ENCODE measurements at places on chromosomes 11 and 22.

DNA sequence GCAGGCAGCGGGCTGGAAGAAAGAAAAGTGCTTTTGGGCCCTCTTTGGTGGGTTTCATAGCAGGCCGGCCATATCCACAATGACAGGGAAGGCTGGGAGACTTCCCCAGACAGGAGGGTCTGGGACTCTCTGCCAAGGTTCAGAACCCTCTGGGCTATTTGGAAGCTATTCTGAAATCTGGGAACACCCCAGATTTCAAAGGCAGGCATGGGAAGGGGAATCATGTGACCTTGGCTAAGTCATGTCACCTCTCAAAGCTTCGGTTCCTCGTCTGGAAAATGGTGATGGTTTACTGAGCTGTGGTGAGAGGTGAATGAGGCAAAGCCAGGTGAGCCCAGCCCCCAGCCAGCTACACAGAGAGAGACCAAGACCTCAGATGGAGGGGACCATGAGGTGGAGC is 4.6 kb downstream of the CASTOR1 start:
- no peak for DNase-seq

GRCh38 chr11:66055021-66055420 is 2.9 kb downstream of the SF3B2 start:
- DNase-seq = no peak

- DNase-seq = no peak
Measured at GRCh38 chr11:37695283-37695682, 1097.2 kb upstream of the RAG2 start.

DNA sequence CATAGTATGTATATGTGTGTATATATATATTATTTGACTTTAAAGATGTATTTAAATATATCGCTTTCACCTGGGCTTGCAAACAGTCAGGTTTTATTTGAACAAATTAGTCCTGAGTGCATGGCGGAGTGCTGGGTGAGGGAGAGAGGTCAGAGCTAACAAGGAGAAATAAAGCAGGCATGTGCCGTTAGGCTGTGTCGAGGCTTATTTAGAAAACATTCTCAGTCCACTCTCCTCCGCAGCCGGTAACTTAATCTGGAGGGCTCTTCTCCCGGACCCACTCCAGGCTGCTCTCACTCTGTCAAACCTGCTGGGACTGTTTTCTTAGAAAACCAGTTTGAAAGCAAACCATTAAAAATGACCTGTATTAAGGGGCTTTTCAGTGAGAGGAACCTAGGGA is 455.9 kb downstream of the MN1 start:
- no peak for DNase-seq

- no peak for DNase-seq
Measured at GRCh38 chr11:67323526-67323925, 20.2 kb downstream of the SSH3 start.

DNA sequence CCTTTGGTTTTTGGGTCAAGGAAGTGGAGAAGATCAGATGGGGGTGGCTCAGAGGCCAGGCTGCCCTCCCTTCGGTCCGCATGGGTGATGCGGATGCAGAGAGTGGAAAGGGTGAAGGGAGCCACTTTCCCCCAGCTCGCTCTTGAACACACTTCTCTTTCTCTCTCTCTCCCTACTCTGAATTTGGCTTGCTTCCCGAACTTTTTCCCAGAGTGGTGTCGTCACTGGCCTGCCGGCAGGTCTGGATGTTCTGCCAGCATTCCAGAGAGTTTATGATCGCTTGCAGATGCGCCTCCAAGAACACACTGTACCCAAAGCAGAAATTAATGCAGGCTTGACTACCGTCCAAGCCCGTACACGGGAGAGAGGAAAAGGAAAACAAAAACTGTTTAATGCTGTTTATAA is 103.2 kb downstream of the ZBTB16 start:
- DNase-seq = peak; percentile 97

GRCh38 chr22:35330258-35330861 is 30.7 kb downstream of the TOM1 start:
- DNase-seq = no peak

GRCh38 chr11:26741036-26741435 is 19.2 kb upstream of the SLC5A12 start:
- no peak for DNase-seq

DNA sequence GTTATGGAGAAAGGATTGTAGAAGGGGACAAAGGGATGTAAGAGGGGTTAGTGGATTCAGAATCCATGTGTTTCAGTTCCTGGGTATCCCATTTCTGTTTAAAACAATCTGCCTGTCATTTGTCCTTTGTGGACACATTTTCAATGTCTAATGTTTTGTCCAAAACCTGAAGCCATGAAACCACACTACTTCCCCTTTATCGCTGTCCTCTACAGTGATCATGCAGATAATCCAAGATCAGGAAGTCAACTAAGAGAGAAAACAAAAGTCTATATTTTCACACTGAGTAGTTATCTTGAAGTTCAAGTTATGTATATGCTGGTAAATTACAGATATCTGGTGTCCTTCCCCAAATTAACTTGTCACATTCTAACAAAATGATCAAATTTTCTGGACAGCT is 457.0 kb downstream of the NTM start:
- no peak for DNase-seq

DNA sequence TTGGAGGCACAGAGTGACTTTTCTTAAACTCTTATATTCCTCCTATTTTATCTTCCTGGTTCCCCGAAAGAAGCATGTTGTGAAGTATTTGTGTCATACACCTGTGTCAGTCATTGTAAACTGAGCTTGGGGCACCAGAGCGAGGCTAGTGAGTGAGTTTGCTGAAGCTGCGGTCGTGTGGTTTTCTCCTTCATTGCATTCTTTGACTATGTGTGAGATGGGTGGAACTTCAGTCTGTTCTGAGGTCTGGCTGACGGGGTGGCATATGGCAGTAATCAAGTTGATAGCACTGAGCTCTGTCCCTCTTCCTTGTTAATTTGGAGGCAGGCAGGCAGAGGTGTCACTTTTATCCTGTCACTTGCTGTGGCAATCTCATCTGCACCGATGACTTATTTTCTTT is 4.2 kb downstream of the VPS26B start:
- DNase-seq = peak; percentile 63

DNA sequence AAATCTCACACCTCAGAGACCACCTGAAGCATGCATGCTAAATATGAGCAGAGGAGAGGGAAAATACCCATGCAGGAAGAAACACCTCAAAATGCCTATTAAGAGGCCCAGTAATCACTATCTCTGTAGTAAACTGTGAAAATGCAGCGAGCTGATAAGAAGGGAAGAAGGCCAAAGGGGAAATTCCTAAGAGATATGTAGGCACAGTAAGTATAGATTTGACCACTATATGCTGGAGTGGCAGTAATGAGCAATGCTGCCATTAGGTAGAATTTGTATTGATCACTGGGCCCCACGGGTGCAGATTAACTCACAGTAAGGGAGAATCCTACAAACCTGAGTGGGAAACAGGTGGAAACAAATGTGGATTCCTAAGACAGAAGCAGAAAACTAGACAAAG is 1813.1 kb upstream of the RAG2 start:
- no peak for DNase-seq

GRCh38 chr11:48098024-48098423 is 117.7 kb downstream of the PTPRJ start:
- DNase-seq = no peak

DNA sequence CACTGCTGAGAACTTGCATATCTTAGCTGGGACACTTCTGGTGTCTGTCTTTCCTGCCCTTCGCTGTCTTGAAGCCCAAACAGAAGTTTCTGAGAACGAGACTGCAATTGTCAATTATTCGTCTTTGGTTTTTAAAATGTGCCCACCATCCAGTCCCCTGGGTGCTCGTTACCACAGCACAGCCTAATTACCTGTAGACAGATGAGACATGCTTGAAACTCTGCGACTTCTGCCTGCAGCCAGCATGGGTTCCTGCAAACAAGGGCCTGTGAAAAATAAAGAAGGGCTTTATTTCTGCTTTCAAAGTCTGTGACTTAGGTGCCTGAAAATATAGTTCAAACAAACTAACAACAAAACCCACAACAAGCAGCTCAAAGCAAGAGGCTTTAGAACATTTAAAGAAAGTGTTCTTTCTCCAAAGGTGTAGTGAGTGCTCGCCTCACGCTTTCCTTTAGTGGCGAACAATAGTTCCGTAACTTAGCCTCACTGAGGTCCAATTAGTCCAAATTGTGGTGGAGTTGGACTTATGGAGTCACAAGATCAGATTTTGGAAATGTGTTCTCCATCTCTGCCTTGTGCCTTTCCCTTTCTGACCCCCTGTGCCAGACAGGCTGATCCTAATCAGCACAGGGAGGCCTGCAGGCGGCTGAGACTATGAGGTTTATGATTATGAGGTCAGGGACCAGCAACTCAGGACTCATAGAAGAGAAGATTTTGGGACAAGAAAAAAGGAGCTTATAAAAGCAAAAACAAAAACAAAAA is 20.4 kb upstream of the GRAMD1B start:
- no peak for DNase-seq

DNA sequence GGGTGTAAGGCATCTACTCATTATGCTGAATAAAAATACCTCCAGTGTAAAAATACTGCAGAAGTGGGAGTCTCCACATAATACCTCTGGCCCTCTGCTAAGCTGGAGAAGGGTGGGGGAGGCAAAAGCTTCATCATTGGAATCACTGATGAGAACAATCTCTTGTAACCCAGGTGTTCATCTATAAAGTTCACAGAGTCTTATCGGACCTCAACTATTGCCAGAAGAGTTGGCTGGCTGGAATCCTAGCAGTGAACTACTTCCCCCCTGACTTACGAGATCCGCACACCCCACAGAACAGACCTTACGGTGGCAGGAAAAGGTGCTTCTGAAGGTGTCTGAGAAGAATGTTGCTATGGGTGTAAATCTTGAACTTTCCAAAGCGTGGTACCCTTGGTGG is 2.5 kb downstream of the OR8D1 start:
- no peak for DNase-seq

- no peak for DNase-seq
Measured at GRCh38 chr11:9962722-9963121, 298.8 kb downstream of the SWAP70 start.

DNA sequence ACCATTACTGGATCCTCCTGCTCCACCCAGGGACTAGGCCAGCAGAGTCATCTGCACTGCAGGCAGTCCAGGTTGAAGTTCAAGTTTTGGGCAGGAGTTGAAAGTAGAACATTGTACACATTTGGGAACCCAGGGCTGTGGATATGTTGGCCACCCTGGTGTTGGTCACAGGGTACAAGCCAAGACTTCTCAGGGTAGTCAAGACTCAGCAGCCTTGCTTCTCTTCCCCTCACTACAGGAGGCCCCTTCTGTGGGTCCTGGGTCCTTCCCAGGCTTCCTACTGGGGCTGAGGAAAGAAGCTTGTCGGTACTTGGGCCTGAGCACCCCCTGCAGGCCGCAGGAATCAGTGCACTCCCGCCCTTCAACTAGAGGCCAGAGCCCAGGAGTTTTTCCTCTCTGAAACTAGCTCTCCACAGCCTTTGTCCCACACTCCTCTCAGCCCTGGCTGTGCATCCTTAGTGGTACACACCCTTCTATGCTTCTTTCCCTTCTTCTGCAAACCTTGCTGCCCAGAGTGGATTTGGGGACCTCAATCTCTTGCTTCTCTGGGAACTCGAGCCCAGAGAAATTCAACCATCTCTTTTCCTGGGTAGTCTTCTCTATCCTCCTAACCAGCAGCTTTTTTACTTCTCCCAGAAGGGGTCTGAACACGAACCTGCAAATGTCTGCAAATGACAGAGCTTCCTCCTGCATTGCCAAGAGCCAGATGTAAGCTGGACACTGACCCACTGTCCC is 2.6 kb upstream of the HPX start:
- DNase-seq = no peak

DNA sequence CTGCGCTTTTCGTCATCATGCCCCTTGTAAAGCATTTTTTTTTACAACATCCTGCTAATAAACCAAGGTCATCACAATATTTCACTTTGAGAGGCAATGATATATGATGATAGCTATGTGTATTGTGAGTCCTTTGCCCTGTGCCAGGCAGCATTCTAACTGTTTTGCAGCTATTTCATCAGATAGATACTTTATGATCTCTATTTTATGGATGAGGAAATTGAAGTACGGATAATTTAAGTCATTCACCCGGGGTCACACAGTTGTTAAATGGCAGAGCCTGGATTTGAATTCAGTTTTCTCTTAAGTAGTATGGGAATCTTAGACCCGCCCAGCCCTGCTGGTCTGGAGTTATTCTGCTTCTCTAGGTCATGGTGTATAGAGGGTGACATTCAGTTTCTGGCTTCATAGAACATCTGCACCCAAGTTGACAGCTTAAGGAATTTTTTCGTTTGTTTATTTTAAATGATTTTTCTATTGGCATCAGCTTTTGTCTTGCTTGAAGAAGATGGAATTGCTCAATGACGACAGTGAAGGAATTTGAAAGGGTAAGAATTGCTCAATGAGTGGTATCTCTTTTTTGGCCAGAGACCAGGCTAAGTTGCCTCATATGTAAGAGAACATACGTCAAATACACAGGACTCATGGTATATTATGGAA is 926 bp downstream of the PRR5L start:
- DNase-seq = no peak

GRCh38 chr22:42303396-42304323 is 33.2 kb upstream of the TCF20 start:
- no peak for DNase-seq

DNA sequence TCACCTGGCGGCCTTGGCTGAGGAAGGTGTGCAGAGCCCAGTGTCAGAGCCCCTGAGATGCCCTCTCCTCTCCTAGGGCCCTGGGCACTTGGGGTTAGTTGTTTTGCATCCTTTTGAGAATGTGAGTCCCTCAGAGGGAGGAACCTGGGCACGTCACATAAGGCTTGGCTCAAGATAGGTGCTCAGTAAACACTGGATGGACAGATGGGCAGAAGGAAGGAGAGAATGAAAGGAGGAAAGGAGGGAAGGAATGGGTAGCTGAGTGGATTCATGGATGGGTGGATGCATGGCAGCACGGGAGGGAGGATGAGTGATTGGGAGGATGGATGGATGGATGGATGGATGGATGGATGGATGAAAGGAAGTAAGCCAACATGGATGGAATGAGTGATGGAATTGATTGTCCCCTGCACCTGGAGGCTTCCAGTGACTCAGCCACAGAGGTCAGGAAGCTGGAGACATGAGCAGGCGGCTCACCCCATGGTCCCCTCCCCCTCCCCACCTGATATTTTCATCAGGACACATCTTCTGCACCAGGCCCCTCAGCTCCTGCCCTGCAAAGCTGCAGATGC is 62.2 kb downstream of the IGLL1 start:
- no peak for DNase-seq

DNA sequence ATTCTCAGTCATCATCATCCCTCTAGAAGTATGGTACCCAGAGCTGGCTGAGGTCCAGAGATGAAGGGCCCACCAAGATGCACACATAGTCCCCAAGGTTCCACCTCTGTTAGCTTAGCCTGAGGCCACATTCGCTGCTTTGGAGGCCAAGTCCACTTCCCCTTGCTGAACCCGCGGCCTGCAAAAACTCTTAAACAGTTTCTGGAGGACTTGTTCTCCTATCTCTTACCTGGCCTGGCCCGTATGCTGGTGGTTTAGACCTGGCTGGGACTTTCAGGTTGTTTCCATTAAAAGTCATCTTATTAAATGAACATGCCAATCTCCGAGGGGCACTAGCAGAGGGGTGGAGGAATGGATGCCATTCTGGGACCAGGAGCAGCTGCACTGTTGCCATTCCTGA is 64.6 kb downstream of the KCNC1 start:
- DNase-seq = no peak

Measured in kidney epithelial cell (primary cell).